ENCODE measurements at places on chromosomes 5 and 9. TPM values are rescaled to one million over a fixed set of nuclear protein-coding genes. Genes with fewer than 3 reads are reported as not detected.

DNA sequence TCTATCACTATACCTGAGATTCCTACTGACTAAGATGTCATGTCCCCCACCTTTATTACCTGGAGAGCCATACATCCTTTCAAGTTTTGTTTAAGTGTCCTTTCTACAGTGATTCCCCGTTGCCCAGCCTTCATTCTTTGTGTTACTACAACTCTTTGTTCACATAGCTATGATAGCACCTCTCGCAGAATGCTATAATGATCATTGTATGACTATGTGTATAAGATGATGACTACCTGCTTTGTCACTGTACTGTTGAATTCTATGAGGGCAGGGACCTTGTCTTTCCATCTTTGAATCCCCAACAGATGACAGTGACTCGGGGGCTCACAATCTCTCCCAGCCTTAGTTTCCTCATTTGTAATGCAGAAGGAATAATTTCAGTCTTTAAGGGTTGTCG, 361.2 kb downstream of the NPR3 start:
- DNase-seq: no peak
- H3K4me1 ChIP-seq: peaks cover 13% of the 10 kb centered on the region
- H3K36me3 ChIP-seq: no peaks in the 10 kb centered on the region
- peak overlapping the region; percentile 69 for H3K27ac ChIP-seq
- H3K27me3 ChIP-seq: no peaks in the 10 kb centered on the region

Gene PDZD2
- 0.06 TPM for polyA plus RNA-seq

- H3K27ac ChIP-seq: no peak overlapping the region
- no peaks in the 10 kb centered on the region for H3K4me1 ChIP-seq
- H3K4me3 ChIP-seq: no peak overlapping the region
- no peak for DNase-seq
- no peaks in the 10 kb centered on the region for H3K27me3 ChIP-seq
Observed at GRCh38 chr5:150999704-151000442, 20.5 kb upstream of the GPX3 start.

Gene NTRK2
- polyA plus RNA-seq: 0.05 TPM

GRCh38 chr5:160165137-160166068, 46.2 kb upstream of the PWWP2A start:
- no peaks in the 10 kb centered on the region for H3K27me3 ChIP-seq
- DNase-seq: peak; percentile 83
- peaks cover 44% of the 10 kb centered on the region for H3K4me1 ChIP-seq
- H3K27ac ChIP-seq: peak overlapping the region; percentile 100
- H3K36me3 ChIP-seq: no peaks in the 10 kb centered on the region

Gene GDA
- not detected for polyA plus RNA-seq

- DNase-seq: no peak
- H3K4me1 ChIP-seq: no peaks in the 10 kb centered on the region
- no peaks in the 10 kb centered on the region for H3K36me3 ChIP-seq
- H3K27me3 ChIP-seq: no peaks in the 10 kb centered on the region
Observed at GRCh38 chr5:158209219-158209908, 350.4 kb upstream of the CLINT1 start.

Gene GRXCR2
- not detected for polyA plus RNA-seq
